Kidney capillary endothelial cell (primary cell): ENCODE measurements at places on chromosomes 12 and 14.

GRCh38 chr14:74203639-74204038 lies 35.6 kb upstream of the VSX2 start:
- DNase-seq = no peak

DNA sequence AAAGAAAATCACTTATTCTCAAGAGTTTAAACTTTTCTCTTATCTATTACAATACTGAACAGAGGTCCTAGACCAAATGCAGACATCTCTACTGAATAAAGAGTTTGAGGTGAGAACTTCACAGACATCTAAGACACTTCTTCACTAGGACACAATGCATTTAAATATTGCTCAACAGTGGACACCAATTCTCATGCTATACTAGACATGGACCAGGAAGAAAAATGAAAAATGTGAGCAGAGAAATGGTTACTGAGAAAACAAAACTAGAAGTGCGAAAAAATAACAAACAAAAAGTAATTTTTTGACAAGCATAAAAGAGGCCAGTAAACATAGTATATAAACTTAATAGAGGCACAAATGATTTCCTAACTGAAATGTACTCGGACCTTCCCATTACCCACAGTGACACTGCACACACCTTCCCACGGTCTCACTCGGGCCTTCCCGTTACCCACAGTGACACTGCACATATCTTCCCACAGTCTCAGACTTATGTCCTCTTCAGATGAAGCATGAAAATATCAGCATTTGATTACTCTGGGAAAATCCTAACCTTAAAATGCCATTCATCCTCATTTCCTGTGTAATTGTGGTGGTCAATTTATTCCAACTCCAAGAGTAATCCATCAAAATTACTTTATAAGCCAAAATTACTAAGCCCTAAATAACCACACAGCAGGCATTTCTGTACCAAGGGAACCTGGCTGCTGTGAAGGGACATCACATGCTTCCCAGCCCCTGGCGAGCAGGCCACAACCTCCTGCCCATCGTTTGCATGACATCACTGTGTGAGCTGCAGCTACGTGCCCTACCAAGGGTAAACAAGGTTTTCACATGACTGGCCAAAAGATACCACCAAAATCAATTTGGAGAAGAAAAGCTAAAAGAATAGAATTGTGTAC lies 6.4 kb downstream of the SLC15A4 start:
- DNase-seq = no peak

GRCh38 chr14:67971627-67972625 lies 152.3 kb downstream of the RAD51B start:
- DNase-seq = no peak

DNA sequence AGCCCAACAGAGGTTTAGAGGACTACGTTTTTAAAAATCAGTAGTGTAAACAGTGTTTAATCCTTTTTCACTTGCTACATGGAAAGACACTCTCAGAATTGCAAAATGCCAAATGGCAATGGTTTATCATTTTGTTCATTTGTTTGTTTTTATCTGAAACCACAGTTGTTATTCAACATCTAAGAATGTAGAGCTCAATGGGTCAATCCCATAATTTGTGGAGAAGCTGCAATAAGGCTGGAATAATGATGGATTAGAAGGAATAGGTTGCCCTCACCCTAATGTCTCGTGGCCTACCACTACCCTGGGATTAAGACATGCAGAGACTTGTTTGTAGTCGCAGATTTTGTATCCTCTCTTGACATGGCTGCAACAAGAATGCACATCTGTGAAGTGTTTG lies 115.7 kb downstream of the LLPH start:
- DNase-seq = no peak

DNA sequence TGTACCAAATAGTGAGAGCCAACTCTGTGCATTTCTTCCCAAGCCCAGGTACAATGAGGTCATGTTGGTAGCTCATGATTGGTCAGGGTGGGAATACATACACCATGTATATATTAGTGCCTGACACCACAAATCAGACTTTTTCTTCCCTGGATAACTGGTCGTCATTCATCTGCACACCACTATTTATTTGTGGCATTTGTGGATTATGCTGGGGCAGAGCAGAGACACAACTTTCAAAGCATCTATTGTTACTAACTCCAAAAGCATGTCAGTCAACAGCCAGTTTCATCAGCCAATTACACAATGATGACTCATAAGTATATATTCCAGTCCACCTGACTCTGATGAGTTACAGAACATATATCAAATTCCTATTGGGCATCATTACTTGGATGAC lies 181.7 kb downstream of the ADAMTS20 start:
- no peak for DNase-seq

DNA sequence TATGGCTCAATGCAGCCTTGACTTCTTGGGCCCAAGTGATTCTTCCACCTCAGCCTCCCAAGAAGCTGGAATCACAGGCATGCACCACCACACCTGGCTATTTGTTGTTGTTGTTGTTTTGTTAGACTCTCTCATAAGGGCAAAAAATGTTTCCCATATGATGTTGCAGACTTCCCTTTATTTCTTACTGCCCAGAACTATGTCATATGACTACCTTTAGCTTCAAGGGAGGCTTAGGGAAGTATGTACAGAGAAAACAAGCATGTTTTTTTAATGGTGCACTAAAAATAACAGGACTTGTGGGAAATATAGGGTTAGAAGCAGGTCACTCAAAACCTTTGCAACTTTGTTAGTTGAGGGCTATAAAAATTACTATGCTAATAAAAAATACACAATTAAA lies 4.3 kb upstream of the GPR19 start:
- DNase-seq = no peak

DNA sequence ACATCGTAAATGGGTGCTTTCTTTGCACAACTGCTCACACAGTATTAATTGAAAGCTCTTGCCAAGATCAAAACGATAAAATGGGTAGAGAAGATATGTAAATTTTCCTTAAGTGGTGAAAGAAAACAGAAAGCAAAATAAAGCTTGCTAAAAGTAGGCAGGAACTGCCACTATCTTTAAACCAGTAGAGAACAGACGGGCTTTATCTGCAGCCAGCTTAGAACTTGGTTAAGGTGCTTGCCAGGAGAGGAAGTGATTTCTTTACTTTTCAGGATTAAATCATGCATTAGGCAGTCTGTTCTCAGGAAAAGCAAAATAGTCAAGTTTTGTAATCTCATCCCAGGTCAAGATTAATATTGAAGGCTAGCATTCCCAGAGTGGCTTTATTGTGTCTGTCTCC lies 56.9 kb upstream of the CCDC175 start:
- DNase-seq = no peak

DNA sequence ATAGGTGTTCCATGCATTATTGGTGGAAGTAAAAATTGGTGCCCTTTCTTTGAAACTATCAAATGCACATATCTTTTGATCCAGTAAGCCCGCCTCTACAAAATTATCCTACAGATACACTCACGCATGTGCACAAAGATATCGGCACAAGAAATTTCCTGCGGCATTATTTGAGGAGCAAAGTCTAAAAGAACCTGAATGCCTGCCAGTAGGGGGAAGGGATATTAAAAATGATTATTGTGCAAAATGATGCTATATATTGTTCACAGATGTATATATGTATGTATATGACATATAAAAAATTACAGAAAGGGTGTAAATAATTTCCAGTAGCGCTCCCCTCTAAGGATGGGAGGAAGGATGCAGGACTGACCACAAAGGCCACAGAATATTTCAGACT lies 24.7 kb upstream of the ADIPOR2 start:
- no peak for DNase-seq

DNA sequence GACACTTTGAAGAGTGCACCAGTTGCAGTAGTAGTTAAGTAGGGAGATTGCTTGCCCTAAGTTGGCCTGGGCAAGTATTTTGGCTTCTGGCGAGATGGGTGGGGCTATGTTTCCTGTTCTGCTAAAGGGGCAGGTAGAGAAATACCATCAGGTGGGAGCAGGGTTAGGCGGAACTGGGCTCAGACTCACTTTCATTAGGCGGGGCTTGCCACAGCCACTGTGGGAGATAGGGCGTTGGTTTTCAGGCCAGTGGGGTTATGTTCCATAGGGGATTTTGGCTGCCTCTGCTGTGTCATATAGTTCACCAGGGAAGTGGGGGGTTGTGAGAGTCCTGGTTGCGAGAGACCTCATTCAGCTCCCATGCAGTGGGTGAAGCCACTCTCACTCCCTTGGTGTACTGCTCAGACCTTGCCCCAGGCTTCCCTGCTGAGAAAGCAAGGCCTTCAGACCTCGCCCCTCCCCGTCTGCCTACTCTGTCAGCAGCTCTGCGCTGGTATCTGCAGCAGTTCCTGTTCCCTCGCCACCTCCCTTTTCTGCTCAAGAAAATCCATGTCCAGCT lies 43.3 kb downstream of the AEBP2 start:
- no peak for DNase-seq

- peak; percentile 80 for DNase-seq
Observed at GRCh38 chr14:59407246-59408010, 57.8 kb downstream of the GPR135 start.

DNA sequence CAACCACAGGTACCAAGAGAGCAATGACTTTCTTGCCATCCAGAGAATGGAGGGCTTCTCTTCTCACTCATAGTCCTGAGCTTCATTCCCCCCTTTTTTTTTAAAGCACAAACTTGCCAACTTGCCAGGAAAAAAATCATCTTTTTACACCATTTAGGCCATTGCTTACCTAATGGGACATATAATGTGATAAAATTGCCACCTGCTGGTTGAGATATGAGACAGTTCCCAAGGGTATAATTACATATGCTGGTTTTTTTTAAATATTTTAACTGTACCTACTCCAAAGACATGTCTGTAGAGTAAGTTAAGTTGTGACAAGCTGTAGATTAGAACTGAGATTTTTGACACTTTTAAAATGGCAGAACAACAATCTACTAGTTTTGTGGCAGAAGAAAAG lies 519.1 kb upstream of the SEL1L start:
- DNase-seq = no peak

- DNase-seq = no peak
Observed at GRCh38 chr14:91545204-91545603, 35.1 kb upstream of the PPP4R3A start.

DNA sequence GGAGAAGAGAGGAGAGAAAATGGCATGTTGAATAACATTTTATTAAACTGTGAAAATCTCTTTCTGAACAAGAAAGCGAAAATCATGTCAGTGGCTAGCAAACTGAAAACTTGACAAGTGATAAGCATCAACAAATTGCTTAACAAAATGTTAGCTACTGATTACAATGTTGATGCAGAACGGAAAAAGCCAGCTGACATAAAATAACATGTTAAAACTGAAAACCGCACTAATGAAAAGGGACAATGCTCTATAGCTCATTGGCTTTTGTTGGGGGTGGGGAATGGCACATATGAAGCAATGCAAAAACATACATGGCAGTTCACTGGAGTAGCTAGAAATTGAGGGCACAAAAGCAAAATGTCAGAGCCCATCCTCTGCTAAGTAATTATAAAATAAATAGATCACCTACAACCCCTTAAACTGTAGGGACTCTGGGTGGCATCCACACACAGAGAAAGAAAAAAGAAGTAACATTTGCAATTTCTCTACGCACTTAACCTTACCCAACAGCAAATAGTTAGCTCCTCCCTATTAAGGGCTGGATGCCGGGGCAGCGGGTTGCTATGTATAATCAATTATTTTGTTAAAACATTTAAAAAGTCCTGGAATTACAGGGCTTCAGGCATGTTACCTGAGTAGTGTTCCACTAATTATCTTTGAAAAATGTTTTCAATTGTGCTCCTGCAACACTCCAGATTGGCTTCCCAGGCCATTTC lies 129.2 kb upstream of the USP15 start:
- DNase-seq = no peak

GRCh38 chr12:11854011-11854499 lies 204.6 kb downstream of the ETV6 start:
- DNase-seq = no peak

- DNase-seq = no peak
Observed at GRCh38 chr14:92453691-92454090, 59.9 kb upstream of the RIN3 start.

DNA sequence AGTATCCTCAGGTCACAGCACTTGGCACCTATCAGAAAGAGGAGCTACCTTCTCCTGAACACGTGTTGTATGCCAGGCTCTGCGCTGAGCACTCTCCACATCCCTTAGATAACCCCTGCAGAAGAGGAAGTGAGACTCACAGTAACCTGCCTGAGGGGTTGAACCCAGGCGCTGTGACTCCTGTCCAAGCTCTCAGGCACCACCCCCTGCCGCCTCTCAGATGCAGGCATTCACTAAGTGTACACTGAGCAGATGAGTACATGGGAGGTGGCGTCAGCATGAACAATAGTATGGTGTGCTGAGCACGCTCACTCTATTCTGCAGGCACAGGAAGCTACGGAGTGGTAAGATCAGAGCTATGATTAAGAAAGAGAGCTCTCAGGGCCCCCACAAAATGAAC lies 21.0 kb upstream of the RIC8B start:
- DNase-seq = no peak

DNA sequence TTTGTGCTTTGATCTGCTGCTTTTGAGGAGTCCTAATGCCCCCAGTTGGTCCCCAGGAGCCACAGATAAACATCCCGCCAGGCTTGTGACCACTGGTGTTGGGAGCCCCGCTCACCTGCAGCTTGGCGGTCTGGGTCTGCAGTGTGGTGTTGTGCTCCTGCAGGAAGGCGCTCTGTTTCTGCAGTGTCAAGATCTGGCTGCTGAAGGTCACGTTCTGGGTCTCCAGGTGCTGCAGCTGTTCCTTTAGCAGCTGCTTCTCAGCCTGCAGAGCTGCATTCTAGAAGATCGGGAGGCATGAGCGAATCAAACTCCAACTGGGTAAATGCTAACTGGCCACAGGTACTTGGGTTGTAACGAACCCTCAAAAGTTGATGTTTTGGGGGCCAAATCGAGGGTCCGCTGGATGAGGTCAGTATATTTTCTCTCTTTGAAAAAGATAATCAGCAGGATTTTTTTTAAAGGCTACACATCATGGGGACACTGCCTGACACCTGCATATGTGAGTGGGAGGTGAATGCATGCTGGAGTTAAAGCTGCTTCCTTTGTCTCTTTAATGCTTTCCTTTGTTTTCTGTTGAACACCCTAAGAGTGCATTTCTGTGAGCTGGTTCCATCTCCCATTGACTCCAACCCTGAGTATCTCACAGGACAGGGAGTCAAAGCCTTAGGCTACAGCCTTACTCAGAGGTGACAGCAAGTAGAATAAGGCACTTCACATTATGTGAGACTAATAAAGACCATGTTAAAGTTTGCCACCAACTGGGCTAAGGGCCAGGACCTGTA lies 61.3 kb upstream of the GPR68 start:
- no peak for DNase-seq

- no peak for DNase-seq
Observed at GRCh38 chr14:22497671-22498093, 91.3 kb downstream of the DAD1 start.

- DNase-seq = no peak
Observed at GRCh38 chr14:61152851-61153364, 128.2 kb downstream of the TMEM30B start.

DNA sequence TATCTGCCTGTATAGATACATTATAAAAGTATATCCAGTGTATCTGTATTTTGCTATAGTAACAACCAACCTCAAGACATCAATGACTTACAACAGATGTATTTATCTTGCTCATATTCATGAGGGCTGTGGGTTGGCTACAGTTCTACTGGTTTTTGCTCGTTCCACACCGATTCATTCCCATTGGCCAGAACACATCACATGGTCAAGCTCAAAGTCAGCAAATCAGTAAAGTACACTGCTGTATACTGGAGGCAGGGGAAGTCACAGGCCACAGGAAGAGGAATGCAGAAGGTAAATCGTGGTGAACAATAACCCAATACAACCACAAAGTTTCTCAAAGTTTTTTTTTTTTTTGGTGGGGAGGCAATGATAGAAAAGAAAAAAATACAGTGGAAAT lies 180.0 kb upstream of the CDKN3 start:
- DNase-seq = no peak
